Activated gamma-delta T cell (primary cell): ENCODE measurements at places on chromosomes 3 and 15.

- DNase-seq = no peak
Observed at GRCh38 chr15:63759752-63760151, 74.0 kb downstream of the HERC1 start.

- DNase-seq = no peak
Observed at GRCh38 chr15:91861223-91861622, 7.7 kb downstream of the SLCO3A1 start.

- DNase-seq = no peak
Observed at GRCh38 chr15:45641999-45642932, 7.4 kb downstream of the SQOR start.

- DNase-seq = no peak
Observed at GRCh38 chr3:147661916-147662315, 252.8 kb downstream of the ZIC1 start.

- DNase-seq = no peak
Observed at GRCh38 chr3:63344661-63345060, 66.6 kb downstream of the SYNPR start.

GRCh38 chr15:71559098-71559497 lies 251.3 kb upstream of the NR2E3 start:
- DNase-seq = no peak

GRCh38 chr3:39879581-39879980 lies 70.2 kb downstream of the MYRIP start:
- no peak for DNase-seq

DNA sequence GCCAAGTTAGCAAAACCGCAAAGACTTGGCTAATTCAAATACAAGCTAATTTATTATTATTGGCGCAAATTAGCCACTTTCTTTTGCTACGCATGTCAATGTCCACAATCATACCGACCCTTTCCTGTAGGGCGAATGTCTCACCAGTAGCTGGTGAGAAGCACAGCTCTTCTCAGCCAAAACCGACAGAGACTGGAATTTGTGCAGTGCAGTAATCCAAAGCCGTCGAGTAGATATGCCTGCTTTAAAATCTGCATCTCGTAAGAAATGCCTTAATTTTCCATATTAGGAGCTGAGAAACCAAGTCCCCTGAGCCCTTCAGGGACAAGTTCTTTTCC lies 614 bp upstream of the MINDY2 start:
- DNase-seq = no peak

DNA sequence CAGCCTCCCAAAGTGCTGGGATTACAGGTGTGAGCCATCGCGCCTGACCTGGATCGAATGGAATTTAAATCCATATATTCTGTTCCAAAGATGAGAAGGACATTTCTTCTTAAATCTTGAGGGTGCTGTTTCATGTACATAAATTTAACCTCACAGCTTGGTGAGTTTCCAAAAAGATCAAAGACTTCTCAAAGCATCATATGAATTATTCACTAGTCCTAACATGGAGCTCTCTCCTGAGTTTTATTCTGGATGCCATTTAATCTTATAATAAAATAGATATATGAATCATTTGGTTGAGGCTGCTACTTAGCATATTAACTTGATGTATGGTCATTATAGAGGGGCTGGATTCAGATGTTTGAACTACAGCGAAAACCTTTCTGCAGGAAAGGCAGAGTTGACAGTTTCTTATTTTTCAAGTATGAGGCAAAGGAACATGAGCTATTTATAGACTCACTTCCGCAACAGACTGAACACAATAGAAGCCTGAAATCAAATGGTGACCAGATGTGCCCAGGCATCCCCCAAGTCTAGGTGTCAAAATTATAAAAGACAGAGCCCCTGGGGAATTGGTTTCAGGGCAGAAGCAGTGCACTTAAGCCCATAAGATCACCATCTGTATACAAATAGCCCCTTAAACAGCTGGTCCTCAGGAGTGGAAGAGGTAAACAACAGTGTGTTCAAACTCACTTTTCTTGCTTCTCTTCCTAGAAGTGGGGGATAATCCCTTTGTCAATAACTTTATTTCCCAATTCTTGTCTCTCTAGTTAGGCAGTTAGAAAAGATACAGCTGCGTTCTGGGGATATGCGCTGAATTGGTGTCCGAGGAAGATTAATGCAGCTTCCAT lies 29.7 kb downstream of the STARD9 start:
- no peak for DNase-seq

- no peak for DNase-seq
Observed at GRCh38 chr3:55453886-55454496, 33.1 kb downstream of the WNT5A start.

GRCh38 chr3:171427771-171428320 lies 32.4 kb downstream of the TNIK start:
- no peak for DNase-seq

DNA sequence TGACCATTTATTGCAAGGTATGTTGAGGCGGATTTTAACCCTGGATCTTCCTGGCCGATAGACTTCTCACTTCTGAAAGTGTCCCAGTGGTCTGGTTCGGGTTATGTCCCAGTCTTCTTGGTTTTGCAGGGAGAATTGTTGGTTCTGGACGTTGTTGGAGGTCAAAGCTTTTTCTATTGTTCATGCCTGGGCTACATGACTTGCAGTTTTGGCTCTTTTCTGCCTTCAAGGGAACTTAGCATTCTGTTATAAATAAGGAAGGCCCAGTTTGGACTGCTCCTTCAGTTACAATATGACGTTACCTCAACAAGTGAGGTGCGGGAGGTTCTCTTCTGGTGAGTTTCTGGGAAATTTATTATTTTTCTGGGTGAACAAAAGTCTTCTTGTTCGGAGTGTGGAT lies 614.3 kb downstream of the DIPK2A start:
- DNase-seq = no peak

DNA sequence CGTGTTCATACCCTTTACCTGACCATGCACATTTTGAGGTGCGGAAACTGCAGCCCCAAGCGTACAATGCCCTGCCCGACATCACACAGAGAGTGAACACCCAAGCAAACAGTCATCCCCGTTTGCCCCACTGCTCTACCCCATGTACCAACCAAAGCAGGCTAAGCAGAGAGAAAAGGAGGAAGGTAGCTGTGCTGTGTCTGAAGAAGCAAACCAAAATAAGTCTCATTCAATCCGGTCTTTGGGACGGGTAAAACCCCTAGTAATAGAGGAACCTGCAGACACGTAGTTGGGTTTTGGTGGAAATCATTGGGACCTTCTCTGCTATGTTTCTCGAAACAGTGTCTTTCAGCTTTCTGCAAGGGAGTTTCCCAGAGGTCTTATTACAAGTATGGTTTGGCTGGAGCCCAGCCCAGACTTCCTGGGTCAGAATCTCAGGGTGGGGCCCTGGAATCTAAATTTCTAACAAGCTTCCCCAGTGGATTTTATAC lies 164.6 kb upstream of the HES1 start:
- DNase-seq = no peak

- no peak for DNase-seq
Observed at GRCh38 chr3:169699070-169699469, 35.6 kb upstream of the MECOM start.

- DNase-seq = no peak
Observed at GRCh38 chr3:148331081-148331846, 366.4 kb upstream of the AGTR1 start.

DNA sequence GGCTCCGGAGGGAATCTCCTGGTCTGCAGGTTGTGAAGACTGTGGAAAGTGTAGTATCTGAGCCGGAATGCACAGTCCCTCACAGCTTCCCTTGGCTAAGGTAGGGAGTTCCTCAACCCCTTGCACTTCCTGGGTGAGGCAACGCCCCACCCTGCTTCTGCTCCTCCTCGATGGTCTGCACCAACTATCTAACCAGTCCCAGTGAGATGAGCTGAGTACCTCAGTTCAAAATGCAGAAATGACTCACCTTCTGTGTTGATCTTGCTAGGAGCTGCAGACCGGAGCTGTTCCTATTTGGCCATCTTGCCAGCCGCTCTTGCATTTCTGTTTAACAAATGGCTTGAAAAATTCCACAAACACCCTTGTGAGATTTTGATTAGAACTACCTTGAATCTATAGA lies 156.1 kb downstream of the STXBP5L start:
- DNase-seq = no peak

DNA sequence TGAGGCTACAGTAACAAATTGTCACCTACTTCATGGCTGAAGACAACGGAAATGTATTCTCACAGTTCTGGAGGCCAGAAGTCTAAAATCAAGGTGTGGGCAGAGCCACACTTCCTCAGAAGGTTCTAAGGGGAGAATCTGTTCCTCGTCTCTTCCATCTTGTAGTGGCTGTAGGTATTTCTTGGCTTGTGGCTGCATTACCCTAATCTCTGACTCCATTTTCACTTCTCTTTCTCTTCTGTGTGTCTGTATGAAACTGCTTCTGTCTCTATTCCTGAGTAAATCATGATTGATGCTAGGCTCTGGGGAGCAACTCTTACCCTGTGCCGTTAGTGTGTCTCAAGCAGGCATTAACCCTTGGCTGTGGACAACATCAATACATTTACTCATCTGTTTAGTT lies 164.7 kb downstream of the SQOR start:
- DNase-seq = no peak

DNA sequence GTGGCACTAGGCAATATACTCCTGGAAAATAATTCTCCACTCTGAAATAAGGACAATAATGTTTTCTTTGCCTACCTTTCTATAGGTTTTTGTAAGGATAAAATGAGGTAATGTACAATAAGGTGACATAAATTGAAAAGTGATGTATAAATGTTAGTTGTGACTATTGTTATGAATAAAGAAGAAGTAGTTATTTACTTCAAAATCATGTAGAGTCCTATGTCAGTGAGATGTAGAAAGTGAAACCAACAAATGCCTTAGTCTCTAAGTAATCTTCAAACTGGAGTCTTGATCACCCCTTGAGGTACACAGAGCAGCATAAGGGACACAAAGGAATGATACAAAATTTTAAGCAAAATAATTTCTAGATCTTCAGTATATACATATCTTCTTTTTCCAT lies 60.3 kb upstream of the TP63 start:
- no peak for DNase-seq

GRCh38 chr3:132283440-132283839 lies 33.8 kb upstream of the ACP3 start:
- DNase-seq = no peak

DNA sequence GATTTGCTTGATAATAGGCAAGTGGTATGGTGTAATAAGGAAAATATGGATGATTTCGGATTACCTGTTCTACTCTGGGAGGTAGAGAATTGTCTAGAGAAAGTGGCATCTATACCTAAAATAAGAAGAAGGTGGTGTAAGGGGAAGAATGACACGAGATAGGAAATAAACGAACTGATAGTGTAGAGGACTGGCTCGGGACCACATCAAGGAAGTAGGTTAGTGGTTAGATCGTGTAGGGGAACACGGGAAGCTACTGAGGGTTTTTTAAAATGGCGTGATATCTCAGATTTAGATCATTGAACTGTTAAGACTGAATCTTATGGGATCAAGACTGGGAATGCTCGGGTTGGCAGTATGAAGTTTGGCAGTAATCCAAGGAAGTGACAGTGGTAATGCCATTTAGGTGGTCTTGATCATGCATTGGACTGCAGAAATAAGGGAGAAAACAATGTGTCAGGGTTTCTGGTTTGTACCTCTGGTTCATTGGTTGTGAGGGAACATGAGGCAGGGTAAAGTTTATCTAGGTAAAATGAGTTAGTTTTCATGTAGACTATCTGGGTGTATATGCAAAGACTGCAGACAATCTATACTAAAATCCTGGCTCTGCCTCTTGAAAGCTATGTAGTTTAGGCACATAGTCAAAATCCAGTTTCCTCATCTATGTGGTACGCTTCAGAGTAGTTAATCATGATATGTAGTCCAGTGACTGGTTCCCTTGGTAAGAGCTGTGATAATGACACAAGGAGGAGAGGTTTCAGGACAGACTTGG lies 7.4 kb downstream of the RPL14 start:
- no peak for DNase-seq

DNA sequence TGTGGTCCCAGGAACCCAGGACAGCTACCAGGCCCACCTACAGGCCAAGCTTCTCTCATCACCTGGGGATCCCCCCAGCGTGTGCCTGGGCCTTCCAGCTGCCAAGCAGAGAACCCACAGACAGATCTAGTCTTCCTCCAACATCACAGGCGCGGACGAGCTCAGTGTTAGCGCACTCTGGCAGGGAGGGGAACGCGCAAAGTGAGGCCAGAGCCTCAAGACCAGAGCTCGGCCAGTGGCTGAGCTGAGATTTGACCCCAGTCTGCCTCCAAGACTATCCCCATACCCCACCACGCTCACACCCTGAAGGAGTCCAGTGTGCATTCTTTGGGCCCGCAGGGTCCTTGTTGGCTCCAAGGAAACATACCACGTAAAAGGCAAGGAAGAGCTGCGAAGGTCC lies 5.1 kb downstream of the MFGE8 start:
- DNase-seq = no peak
